ENCODE measurements at places on chromosomes 1 and 21. TPM values are rescaled to one million over a fixed set of nuclear protein-coding genes. Genes with fewer than 3 reads are reported as not detected.

GRCh38 chr1:90341516-90341915 is 346.6 kb downstream of the ZNF326 start:
- DNase-seq, result no peak

DNA sequence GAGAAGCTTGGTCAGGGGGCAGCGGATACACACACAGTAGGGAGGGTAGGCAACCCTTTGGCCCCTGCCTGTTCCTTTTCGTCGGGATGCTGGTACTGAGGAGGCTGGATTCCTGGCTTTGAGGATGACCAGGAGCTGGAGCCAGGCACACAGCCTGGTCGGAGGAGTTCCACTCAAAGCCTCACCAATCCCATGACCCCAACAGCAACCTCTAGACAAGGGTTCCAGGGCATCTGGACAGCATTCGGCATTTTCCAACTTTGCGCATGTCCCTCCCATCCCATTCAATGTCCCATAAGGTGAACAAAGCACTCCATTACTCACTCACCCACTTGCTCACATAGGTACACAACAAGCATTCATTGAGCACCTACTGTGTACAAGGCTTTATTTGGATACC is 42.6 kb upstream of the HMGB4 start:
- DNase-seq, result no peak

- DNase-seq, result no peak
These were observed 12.2 kb upstream of the TNR start for GRCh38 chr1:175755516-175756070.

- no peak for DNase-seq
These were observed 7.7 kb downstream of the GALNT2 start for GRCh38 chr1:230074762-230075161.

GRCh38 chr21:32909393-32909792 is 116.3 kb upstream of the OLIG2 start:
- no peak for DNase-seq

DNA sequence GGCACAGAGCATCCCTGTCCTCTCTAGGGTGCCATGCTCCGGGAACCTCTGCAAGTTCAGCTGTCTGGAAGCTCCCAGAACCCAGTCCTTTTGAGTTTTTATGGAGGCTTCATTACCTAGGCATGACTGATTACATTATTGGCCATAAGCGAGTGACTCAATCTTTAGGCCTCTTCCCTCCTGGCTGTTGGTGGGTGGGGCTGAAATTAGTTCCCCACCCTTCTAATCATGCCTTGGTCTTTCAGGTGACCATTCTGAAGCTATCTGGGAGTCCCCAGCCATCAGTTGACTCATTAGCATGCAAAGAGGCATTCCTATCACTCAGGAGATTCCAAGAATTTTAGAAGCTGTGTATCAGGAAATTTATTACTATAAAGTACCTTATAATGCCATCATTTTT is 46.6 kb downstream of the WLS start:
- no peak for DNase-seq

PDE9A gene
- not detected for total RNA-seq

CBR3 gene
- 16.5 TPM for total RNA-seq

- no peak for DNase-seq
These were observed 47.5 kb upstream of the PWP2 start for GRCh38 chr21:44059710-44060109.

DNA sequence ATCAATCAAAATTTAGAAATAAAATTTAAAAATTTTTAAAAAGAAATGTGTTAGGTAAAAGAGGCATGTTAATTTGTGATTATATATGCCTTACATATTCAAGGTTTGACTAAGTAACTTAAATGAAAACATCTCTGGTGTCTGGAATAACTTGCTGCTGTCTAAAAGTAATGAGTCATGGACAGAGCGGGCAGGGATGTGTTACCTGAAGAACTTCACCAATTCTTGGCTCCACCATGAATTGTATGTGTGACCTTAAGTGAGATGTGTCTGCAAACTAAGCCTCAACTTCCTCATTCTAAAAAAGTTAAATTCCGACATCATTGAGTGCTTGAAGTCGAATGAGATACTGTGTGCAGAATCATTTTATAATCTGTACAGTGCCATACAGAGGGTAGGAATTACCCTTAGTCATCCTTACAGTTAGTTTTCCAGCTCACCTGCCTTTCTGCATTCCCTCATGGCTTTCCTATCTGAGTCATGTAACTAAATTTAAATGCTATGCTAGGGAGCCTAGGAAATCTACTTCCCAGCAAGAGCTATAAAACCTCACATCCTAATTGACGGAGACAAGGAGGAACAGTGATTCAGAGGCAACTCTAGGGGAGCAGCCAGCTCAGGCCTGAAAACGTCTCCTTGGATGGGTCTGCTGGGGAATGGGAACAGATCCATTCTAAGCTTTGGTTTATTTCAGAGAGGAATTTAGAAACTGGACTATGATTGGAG is 100.7 kb upstream of the TSPAN2 start:
- DNase-seq, result peak; percentile 93

- DNase-seq, result no peak
These were observed 40.5 kb upstream of the GALNT2 start for GRCh38 chr1:230026572-230026971.

- DNase-seq, result no peak
These were observed 168.0 kb downstream of the PTPRC start for GRCh38 chr1:198806861-198807260.

DNA sequence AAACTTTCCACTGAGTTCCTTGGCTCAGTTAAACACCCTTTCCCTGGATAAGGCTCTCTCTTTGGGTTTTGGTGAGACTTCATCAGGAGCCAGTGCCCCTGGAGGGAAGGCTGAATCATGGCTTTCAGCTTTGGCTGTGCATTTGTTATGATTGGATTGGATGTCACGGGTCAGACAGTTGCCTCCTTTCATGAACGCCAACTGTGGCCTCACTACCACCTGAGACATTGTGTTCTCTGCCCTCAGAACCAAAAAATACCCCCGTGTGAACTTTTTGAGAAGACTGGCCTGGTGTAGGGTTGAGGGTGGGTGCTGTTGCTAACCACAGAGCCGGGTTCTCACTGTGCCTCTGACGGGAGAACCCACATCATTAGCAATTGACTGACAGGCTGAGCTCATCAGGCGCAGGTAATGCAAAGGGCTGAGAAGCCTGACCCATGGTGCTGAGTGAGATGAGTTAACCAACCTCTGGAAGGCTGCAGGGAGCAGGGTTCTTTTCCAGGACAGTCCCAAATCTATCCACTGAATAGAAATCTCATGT is 65.6 kb downstream of the HHAT start:
- DNase-seq, result peak; percentile 99
